Activated CD8-positive, alpha-beta T cell treated with anti-CD3 and anti-CD28 coated beads for 36 hours (primary cell): ENCODE measurements at places on chromosomes 12 and 14. TPM values are rescaled to one million over a fixed set of nuclear protein-coding genes. Genes with fewer than 3 reads are reported as not detected.

GRCh38 chr14:65866448-65866847, 453.9 kb downstream of the FUT8 start:
- no peak for DNase-seq

ERG28 gene
- 13.4 TPM for total RNA-seq

- DNase-seq: no peak
Observed at GRCh38 chr12:55675666-55676065, 32.0 kb downstream of the ITGA7 start.

- DNase-seq: no peak
Observed at GRCh38 chr12:25694072-25694471, 141.0 kb upstream of the LMNTD1 start.

GRCh38 chr12:1848745-1849144, 28.4 kb downstream of the LRTM2 start:
- no peak for DNase-seq

DNA sequence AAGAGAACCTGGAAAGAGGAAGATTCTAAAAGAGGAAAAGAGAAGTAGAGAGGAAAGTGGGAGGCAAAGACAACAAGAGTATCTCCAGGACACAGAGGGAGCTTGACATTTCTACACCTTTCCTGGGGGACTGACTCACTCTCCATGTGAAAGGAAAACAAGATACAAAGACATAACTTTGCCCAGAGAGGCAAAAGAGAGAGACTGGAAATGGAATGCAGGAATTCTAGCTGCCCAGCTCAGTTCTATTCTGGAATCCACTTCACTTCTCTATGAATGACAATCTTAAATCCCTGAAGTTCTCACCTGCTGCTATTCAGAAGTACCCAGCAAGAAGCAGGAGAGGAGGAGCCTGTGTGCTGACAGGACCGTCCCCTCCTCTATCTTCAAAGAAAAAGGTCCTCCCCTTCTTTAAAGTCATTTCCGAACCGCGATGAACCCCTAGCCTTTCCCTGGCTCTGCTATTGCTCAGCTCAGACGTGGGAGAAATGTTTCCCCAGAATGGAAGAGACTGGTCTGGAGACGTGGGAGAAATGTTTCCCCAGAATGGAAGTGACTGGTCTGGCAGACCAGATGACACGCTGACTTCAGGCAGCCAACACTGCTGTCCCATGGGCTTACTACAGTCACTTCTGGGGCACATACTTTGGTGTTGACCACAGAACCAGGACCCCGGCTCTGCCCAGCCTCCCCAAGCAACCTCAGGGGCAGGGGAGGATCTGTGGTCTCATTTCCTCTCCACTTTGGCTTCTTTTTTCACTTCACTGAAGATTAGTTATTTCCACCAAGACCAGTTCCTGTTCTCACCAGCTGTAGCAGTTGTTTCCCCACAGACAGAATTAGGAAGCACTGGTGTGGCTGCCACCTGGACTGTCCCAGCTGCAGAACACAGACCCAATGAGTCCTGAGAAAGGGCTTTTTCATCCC, 8.3 kb downstream of the FMNL3 start:
- DNase-seq: peak; percentile 75
